ENCODE measurements at places on chromosomes 3 and 15. TPM values are rescaled to one million over a fixed set of nuclear protein-coding genes. Genes with fewer than 3 reads are reported as not detected.

DNA sequence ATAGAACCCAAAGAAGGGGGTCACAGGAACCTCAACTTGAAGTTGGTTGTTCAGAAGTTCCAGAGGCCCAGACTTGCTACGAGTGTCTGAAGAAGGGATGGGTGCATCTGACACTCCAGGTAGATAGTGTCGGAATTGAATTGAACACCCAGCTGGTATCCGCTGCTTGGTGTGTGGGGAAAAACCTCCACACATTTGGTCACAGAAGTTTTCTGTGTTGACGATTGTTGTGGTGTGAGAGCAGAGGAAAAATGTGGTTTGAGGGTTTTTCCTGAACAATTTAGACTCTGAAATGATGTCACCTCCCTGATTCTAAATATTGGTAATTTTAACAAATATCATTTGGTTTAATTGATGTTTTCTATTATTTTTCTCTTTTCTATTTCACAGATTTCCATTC, 218.8 kb upstream of the CTNNB1 start:
- no peak overlapping the region for H3K4me3 ChIP-seq
- no peaks in the 10 kb centered on the region for H3K27me3 ChIP-seq
- H3K27ac ChIP-seq: no peak overlapping the region
- H3K4me1 ChIP-seq: no peaks in the 10 kb centered on the region

- no peak overlapping the region for H3K4me3 ChIP-seq
- H3K27ac ChIP-seq: no peak overlapping the region
- DNase-seq: no peak
- H3K36me3 ChIP-seq: no peaks in the 10 kb centered on the region
These were observed 66.8 kb upstream of the BLM start for GRCh38 chr15:90650117-90650955.

DNA sequence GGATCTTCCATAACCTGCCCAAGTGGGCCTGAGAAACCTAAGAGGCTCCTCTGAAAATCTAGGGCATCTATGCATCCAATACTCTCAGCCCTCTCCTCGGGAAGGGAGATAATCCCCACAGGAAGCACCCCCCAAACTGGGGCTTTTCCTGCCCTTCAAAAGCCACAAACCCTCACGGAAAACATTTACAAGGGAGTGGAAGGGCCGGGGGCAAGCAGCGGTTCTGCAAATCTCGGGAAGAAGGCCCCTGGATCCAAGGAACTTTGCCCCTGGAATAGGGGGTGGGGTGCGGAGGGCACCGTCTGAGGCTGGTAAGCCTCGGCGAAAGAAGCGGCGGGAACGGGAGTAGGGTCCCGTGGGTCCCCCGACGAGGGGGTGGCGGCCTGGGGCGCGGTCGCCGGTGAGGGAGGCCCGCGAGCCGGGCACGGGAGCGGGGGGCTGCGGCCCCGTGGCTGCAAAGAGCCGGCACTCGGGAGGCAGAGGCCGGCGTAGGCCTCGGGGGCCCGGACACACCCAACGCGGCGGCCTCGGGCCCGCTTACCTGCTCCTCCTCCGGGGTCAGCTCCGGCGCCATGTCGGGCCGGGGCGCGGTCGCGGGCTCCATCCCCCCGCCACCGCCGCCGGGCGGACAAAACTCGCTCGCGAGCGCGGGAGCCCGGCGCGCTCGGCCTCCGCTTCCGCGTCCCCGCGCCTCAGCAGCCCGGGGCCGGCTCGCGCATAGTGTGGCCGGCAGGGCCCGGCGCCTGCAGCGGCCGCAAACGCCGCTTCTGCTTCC, 755 bp downstream of the PTPN9 start:
- peak; percentile 70 for DNase-seq
- H3K27ac ChIP-seq: peak overlapping the region; percentile 46
- no peaks in the 10 kb centered on the region for H3K27me3 ChIP-seq
- peak overlapping the region; percentile 97 for H3K4me3 ChIP-seq
- H3K4me1 ChIP-seq: peaks cover 25% of the 10 kb centered on the region

Gene KBTBD12
- not detected for total RNA-seq

- no peaks in the 10 kb centered on the region for H3K36me3 ChIP-seq
- H3K4me3 ChIP-seq: no peak overlapping the region
- H3K27me3 ChIP-seq: no peaks in the 10 kb centered on the region
- H3K4me1 ChIP-seq: no peaks in the 10 kb centered on the region
- no peak overlapping the region for H3K27ac ChIP-seq
- DNase-seq: peak; percentile 67
These were observed 193.6 kb downstream of the CLSTN2 start for GRCh38 chr3:140128631-140129030.

Gene GOLGA8G
- not detected for total RNA-seq

DNA sequence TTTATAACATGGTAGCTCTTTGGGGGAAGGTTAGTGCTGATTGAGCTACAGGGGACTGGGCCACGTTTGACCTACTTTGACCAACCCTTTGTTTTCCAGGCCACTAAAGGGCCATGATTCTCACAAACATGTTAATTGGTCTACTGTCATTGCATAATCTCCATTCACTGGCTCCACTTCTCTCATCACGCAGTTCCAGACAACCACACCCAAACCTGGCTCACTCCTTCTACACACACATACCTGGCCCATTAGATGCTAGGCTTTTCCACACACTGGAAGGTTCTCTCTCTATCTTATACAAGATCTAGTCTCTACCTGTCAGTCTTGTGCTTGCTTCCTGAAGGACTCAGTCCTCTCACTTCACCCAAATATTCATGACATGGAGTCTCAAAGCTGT, 15.9 kb downstream of the TGM5 start:
- H3K4me3 ChIP-seq: no peak overlapping the region
- H3K4me1 ChIP-seq: no peaks in the 10 kb centered on the region
- no peak for DNase-seq
- H3K27me3 ChIP-seq: no peaks in the 10 kb centered on the region
- no peaks in the 10 kb centered on the region for H3K36me3 ChIP-seq

DNA sequence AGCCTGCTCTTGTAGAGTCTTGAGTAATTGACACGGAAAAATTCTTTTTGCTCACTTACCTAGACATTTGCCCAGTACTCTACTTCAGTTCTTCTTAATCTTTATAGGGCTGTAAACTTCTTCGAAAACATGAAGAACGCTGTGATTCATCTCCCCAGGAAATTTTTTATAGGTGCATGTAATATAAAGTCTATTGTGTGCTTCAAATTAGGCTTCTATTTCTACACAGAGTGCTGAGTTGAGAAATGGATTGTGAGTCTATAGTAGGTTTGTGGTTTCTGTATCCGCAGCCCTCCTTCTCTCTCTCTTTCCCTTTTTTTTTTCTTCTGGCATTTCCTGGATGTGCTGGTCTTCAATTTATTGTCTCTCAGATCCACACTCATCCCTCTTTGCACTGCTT, 183.3 kb upstream of the DCBLD2 start:
- H3K36me3 ChIP-seq: no peaks in the 10 kb centered on the region
- no peak overlapping the region for H3K4me3 ChIP-seq
- no peaks in the 10 kb centered on the region for H3K27me3 ChIP-seq
- DNase-seq: no peak
- H3K4me1 ChIP-seq: no peaks in the 10 kb centered on the region

Gene PCLAF
- 119 TPM for total RNA-seq

Gene UBAP1L
- total RNA-seq: 0.39 TPM

Gene SLC9C1
- total RNA-seq: 0.31 TPM

DNA sequence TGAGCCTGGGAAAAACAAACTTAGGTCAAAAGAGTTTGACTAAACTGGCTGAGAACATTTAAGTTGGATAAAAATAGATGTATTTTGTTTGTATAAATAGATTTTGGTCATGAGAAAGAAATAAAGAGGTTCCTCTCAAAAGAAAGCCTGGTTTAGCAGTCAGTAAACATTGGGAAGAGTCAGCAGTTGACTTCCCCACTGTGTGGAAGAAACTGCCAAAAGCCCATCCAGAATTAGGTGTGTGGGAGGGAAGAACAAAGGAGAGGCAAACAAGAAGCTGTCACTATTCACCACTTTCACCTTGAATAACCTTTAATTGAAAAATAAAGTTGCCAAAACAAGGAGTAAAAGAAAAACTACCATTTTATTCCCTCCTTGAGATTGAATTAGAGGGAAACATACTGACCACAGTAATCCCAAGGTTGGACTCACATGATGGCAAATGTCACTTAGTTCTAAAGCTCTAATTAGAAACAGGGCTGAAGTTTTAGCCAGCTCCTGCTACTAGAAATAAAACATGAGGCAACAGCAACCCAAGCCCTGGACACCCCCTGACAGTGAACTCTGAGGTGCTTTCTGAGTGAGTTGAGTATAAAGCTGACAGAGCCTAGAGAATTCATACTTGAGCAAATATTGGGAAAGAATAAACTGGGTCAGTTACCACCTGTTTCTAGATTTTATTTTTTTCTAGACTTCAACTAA, 139.3 kb downstream of the SERPINI1 start:
- H3K4me3 ChIP-seq: no peak overlapping the region
- H3K27me3 ChIP-seq: no peaks in the 10 kb centered on the region
- H3K4me1 ChIP-seq: peaks cover 7% of the 10 kb centered on the region
- DNase-seq: no peak
- no peak overlapping the region for H3K27ac ChIP-seq

- no peaks in the 10 kb centered on the region for H3K27me3 ChIP-seq
- H3K36me3 ChIP-seq: no peaks in the 10 kb centered on the region
- no peak overlapping the region for H3K27ac ChIP-seq
- peaks cover 16% of the 10 kb centered on the region for H3K4me1 ChIP-seq
- DNase-seq: no peak
These were observed 335.9 kb downstream of the THSD4 start for GRCh38 chr15:71451130-71451529.

DNA sequence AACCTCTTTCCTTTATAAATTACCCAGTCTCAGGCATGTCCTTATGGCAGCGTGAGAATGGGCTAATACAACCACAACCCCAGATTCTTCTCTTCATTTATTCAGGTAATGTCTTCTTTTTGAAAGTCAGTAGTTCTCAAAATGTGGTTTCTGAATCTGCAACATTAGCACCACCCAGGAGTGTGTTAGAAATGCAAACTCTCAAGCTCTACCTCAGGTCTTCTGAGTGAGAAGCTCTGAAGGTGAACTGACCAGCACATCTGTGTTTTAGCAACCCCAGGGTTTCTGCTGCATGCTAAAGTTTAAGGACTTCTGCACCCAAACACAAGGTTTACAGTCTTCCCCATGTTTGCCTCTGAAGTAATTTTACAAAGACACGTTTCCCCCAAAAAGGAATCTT, 22.3 kb upstream of the TRIM59 start:
- no peaks in the 10 kb centered on the region for H3K4me1 ChIP-seq
- H3K4me3 ChIP-seq: no peak overlapping the region
- H3K27me3 ChIP-seq: no peaks in the 10 kb centered on the region

GRCh38 chr3:34780973-34781372, 858.4 kb upstream of the ARPP21 start:
- H3K36me3 ChIP-seq: no peaks in the 10 kb centered on the region
- H3K4me1 ChIP-seq: no peaks in the 10 kb centered on the region
- no peaks in the 10 kb centered on the region for H3K27me3 ChIP-seq
- H3K27ac ChIP-seq: no peak overlapping the region
- DNase-seq: peak; percentile 8

DNA sequence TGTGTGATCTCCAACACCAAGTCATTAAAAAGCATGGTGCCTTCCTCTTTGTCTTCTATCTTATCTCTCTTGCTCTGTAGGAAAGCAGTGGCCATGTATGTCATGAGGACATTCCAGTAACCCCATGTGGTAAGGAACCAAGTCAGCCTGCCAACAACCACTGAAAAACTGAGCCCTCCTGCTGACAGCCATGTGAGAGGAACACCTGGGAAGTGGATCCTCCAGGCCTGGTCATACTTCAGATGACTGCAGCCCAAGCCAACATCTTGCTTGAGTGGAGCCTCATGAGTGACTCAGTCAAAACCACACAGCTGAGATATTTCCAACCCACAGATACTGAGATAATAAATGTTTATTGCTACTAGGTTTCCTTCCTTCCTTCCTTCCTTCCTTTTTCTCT, 597.3 kb downstream of the ZIC1 start:
- no peaks in the 10 kb centered on the region for H3K27me3 ChIP-seq
- H3K4me1 ChIP-seq: peaks cover 28% of the 10 kb centered on the region
- H3K36me3 ChIP-seq: no peaks in the 10 kb centered on the region
- peak; percentile 11 for DNase-seq
- no peak overlapping the region for H3K4me3 ChIP-seq

Gene STRA6
- 3.1 TPM for total RNA-seq

Gene TTLL13
- total RNA-seq: not detected

DNA sequence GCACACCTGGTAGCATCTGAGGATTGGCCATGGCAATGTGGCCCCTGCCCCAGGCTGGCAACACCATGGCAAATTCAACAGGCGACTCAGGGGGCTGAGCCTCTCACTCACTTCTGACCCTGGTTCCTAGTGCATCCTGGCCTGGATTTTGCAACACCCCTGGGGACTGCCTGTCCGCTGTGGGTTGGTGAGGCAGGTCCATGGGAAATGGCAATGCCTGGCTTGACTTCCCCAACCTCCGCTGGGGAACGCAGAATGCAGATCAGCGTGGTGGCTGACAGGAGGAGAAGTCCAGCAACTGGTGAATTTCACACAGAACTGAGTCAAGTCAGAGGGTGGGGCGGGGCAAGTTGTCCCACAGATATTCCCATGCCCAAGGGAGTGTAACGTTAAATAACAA, 3.9 kb upstream of the PSTPIP1 start:
- H3K4me1 ChIP-seq: peaks cover 3% of the 10 kb centered on the region
- H3K27me3 ChIP-seq: no peaks in the 10 kb centered on the region
- no peak overlapping the region for H3K27ac ChIP-seq

DNA sequence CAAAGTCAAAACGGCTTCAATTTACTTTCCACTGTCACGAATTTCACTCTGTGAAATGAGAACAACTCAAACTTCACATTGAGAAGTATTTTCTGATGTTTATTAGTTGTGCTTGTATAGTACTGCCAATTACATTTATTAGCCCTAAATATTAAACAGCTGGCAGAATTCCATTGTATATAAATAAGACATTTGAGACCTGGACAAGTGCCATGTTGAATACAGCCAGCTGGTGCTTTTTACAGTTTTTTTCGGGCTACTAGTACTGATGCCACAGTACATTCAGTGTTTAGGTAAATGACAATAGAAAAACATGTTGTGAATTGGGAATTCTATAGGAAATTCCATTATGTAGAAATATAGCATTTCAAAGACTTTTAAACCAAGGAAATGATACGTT, 79.0 kb downstream of the EPHA3 start:
- no peak overlapping the region for H3K27ac ChIP-seq
- no peak for DNase-seq
- H3K4me3 ChIP-seq: no peak overlapping the region
- no peaks in the 10 kb centered on the region for H3K27me3 ChIP-seq
- peaks cover 24% of the 10 kb centered on the region for H3K4me1 ChIP-seq
- H3K36me3 ChIP-seq: no peaks in the 10 kb centered on the region

DNA sequence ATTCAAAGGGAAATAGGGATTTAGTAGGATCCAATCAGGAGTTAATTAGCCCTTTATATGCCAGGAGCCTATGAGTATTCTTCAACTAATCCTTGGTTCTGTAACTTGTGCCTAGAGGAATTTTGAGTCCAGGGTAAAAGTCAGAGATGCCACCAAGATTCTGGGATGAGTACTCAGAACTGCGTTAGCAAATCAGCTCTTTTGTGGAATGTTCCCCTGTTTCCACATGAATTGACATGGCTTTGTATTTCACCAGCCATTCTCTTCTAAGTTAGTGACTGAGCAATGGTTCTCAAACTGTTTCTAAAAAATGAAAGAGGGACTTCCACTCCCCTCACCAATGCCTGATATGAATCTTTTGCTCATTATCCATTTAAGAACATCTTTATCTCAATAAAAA, 508.7 kb downstream of the SOX2 start:
- no peak overlapping the region for H3K4me3 ChIP-seq
- no peaks in the 10 kb centered on the region for H3K27me3 ChIP-seq
- H3K4me1 ChIP-seq: peaks cover 45% of the 10 kb centered on the region
- peak; percentile 56 for DNase-seq
- H3K36me3 ChIP-seq: no peaks in the 10 kb centered on the region
- H3K27ac ChIP-seq: peak overlapping the region; percentile 76

Gene NRG4
- 0.06 TPM for total RNA-seq

Gene SNRPN
- total RNA-seq: 442 TPM

Measured in neural progenitor cell (in vitro differentiated cells).